ENCODE measurements at places on chromosomes 4 and X.

- no peak for DNase-seq
Observed at GRCh38 chrX:28058901-28059300, 77.7 kb upstream of the DCAF8L1 start.

DNA sequence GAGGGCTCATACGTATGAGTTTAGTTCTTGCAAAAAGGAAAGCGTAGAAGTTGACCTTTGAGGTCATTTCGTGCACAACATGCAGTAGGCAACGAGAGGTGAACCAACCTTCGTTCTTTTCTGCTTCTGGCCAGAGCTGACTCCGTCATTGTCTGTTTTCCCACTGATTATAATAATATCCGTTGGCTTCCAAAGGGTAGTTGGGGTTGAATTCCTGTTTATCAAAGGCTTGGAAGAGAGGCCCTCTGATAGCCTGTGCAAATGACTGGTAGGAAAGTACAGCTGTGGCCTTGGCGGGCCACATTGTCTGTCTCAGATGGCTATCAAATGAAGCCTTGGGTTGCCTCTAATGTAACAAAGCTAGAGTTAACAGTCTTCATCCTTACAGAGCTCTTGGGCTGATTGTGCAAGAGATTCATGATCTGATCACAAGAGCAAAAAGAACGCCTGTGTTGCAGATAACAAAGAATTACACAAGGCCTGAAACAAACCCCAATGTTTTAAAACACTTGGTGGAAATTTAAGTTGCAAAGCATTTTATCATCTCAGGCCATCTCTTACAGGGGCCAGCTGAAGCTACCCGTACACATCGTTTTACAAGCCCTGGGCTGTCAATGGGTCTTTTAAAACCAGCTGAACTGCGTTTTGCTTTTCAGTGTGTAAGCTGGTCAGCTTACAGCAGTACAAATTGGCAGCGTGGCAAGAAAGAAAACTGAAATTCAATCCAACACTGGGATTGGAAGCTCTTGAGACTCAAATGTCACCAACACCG, 46.1 kb upstream of the FAM9C start:
- DNase-seq = no peak

- no peak for DNase-seq
Observed at GRCh38 chr4:121217351-121217750, 53.2 kb upstream of the TNIP3 start.

DNA sequence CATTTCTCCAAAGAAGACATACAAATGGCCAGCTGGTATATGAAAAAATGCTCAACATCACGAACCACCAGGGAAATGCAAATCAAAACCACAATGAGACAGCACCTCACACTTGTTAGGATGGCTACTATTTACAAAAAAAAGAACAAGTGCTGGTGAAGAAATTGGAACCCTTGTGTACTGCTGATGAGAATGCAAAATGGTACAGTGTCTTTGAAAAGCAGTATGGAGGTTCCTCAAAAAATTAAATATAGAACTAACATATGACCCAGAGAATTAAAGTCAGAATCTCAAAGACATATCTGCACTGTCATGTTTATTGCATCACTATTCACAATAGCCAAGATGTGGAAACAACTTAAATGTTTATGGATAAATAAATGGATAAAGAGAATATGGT, 20.9 kb downstream of the PAGE4 start:
- DNase-seq = no peak
